ENCODE measurements at places on chromosomes 6 and 20.

- no peak for DNase-seq
Observed at GRCh38 chr6:141388666-141389065, 744.1 kb upstream of the GJE1 start.

GRCh38 chr6:149362289-149362688 lies 37.8 kb upstream of the SUMO4 start:
- no peak for DNase-seq

GRCh38 chr6:19891451-19891850 lies 54.3 kb downstream of the ID4 start:
- no peak for DNase-seq

DNA sequence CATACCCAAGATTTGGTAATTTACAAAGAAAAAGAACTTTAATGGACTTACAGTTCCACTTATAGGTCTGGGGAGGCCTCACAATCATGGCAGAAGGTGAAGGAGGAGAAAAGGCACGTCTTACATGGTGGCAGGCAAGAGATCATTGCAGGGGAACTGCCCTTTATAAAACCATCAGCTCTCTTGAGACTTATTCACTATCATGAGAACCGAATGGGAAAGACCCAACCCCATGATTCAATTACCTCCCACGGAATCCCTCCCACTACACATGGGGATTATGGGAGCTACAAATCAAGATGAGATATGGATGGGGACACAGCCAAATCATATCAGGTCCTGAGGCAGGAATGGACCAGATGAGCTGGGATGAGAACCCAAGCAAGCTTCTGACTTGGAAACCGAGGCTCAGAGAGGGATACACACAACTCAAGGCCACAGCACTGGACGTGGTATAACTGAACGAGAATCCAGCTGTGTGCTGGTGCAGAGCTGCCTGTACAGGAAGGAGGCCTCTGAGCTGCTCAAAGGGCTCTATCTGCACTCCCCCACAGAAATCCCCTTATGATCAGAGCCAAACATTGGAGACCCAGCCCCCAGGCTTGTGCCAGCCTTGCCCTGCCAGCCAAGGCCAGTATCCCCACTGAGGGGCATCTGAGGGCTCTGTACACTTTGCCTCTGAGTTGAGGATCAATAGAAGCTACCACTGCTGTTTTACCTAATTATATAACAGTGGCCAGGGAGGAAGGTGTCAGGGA lies 137.8 kb downstream of the CEBPB start:
- DNase-seq = no peak

DNA sequence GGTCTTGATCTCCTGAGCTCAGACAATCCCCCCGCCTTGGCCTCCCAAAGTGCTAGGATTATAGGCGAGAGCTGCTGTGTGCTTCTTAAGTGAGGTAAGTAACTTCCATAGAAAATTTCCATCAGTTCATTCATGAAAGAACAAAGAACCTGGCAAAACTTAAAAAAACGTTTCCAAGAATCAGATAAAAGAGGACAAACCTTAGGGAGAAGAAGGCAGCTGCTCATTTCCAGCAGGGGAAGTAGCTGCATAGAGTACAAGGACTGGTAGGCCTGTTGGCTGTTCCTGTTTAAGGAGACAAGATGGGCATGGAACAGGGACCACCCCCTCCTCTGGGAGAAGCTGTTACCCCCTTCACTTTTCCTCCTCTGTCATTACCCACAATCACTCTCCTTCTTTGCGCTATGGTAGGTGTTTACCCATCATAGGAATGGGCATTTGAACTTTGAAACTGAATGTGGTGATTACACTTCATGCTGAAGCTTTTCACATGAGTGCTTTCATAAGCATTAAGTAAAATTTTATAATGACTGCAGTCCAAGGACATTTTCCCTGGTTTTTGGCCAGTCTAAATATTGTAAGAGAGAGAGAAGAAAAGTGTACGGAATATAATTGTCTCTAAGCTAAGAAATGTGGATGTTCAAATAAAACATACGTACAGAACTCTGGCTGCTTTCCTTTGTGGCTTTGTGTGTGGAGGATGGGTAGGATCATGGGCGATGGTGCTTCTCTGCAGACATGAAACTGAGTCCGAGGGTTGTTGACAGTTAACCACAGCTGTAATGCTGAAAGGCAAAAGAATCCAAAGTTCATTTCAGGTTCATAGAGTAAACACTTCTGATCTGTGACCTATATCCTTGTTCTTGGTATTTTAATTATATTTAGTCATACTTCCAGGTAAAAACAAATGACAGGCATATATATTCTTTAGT lies 56.4 kb downstream of the CCN2 start:
- no peak for DNase-seq

DNA sequence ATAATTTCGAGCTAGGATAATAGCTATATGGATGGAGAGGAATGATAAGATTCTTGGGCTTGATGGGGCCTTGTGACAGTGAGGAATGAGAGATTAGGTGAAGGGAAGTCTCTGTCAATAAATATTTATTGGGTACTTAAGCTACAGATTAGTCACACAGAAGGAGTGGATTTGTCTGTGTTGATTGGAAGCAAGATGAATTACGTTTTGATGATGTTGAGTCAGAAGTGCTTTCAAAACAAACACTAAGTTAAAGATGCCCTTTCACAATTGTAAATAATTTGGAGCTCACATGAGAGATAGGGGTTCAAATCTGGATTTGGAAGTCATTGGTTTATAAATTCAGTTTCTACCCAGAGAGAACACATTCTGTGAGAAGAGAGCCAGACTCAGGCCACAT lies 834.2 kb downstream of the KIF16B start:
- no peak for DNase-seq

DNA sequence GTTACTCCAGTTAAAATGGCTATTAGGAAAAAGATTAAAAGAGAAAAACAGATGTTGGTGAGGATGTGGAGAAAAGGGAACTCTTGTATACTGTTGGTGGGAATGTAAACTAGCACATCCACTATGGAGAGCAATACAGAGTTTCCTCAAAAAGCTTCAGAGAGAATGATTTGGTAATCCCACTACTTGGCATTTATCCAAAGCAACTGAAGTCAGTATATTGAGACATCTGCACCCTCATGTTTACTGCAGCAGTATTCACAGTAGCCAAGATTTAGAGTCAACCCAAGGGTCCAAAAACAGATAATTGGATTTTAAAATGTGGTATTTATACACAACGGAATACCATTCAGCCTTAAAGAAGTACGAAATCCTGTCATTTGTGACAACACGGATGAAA lies 469.5 kb downstream of the QKI start:
- DNase-seq = no peak

DNA sequence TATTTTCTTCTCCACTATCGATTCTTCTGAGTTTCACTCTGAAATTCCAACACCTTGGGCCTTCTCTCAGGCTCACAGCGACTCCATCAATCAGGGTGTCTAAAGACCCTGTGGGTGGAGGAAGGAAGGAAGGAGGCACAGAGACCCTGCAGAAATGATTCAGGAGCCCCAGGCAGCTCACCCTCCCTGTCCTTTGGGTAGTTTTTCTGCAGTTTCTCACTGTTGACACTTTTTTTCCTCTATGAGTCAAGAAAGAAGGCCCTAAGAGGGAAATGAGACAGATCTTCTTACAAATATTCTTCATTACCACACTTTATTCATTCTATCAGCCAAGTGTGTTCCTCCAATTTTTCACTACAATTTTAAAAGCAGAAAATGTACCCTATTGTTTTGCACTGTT lies 34.2 kb upstream of the TBXT start:
- DNase-seq = no peak

DNA sequence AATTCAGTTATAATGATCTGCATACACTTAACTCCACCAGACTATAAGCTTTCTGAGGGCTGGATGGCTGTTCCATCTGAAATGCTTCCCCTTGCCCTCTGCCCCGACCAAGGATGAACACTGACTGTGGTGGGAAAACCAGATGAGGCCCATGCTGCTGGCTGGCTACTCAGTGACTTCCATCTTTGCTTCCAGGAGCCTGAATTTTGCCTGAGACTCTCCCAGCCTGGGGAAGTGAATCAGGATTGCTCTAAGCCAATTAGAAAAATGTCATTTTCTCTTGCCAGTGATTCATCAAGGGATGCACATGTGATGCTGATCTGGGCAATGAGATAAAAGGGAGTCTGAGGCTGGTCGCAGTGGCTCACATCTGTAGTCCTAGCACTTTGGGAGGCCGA lies 1.7 kb upstream of the TOMM34 start:
- DNase-seq = no peak

GRCh38 chr6:162602759-162603158 lies 124.8 kb downstream of the PRKN start:
- no peak for DNase-seq

DNA sequence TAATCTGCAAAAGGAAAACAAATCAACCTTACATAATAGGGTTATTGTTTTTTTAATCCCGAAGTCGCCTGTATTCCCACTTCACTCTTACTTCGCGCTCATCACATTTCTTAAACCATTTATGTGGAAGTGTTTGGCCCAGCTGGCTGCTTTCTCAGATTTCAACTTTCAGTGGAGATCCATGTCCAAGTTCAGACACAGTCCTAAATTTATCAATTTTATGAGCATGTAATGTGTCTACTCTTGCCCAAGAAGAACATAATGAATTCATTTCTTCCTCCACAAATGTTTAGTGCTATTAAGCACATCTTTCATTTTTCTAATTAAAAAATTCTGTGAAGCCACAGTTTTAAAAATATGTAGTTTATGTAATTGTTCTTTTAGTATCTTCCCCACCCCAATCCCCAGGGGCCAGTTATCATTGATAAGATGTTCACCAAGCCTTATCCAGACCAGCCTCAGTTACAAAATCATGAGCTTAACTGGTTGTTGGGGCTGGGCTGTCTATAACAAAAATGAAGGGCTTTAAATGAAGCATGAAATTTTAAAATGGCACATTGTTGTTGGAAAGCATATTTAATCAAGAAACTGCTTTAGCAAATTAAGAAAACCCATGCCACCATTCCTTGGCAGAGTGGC lies 151.7 kb downstream of the UST start:
- DNase-seq = no peak

- DNase-seq = no peak
Observed at GRCh38 chr6:20229881-20230280, 17.6 kb upstream of the MBOAT1 start.

GRCh38 chr6:167763056-167763944 lies 63.4 kb upstream of the AFDN start:
- no peak for DNase-seq

DNA sequence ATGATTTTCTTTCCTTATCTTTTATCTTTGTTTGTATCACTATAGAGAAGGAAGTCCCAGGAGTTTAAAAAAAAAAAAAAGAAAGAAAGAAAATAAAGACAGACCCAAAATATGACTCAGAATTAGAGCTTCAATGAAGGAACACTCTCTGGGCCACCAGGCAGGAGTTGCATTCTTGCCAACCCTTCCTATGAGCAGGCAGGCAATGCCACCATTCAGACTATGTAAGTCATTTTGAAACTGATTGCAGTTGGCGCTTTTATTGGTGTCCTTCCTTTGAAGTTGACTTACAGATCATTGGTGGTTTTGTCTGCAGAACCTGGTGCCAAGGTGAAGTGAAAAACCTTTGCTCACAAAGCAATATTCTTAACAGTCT lies 50.3 kb downstream of the MYB start:
- DNase-seq = peak; percentile 59

DNA sequence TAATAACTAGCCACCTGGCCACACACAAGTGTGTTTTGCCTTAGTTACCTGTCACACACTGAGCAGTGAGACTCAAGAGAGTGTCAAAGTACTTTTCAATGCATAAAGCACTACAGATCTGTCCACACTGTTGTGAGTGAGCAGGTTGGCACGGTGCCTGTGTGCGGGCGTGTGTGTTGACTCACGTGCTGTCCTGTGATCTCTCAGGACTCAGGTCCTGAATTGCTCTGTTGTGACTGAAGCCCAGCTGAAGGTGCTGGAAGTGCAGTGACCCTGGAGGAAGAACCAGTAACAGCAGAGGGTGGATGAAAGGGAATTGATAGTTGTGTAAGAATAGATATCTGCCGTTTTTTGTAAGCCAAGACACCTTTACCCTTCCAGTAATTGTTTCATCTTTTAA lies 18.3 kb downstream of the SLC16A10 start:
- DNase-seq = no peak

- no peak for DNase-seq
Observed at GRCh38 chr6:132728616-132729015, 14.8 kb upstream of the VNN1 start.

DNA sequence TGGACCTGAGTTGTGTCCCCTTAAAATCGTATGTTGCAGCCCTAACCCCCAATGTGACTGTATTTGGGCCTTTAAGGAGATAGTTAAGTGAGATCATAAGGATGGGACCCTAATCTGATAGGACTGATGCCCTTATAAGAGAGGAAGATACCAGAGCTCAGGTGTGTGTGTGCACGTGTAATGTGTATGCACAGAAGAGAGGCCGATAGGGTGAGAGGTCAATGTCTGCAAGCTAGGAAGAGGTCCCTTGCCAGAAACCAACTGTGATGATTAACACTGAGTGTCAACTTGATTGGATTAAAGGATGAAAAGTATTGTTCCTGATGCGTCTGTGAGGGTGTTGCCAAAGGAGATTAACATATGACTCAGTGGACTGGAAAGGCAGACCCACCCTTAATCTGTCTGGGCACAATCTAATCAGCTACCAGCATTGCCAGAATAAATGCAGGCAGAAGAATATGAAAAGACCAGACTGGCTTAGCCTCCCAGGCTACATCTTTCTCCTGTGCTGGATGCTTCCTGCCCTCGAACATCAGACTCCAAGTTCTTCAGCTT lies 299.8 kb downstream of the LRFN2 start:
- no peak for DNase-seq

DNA sequence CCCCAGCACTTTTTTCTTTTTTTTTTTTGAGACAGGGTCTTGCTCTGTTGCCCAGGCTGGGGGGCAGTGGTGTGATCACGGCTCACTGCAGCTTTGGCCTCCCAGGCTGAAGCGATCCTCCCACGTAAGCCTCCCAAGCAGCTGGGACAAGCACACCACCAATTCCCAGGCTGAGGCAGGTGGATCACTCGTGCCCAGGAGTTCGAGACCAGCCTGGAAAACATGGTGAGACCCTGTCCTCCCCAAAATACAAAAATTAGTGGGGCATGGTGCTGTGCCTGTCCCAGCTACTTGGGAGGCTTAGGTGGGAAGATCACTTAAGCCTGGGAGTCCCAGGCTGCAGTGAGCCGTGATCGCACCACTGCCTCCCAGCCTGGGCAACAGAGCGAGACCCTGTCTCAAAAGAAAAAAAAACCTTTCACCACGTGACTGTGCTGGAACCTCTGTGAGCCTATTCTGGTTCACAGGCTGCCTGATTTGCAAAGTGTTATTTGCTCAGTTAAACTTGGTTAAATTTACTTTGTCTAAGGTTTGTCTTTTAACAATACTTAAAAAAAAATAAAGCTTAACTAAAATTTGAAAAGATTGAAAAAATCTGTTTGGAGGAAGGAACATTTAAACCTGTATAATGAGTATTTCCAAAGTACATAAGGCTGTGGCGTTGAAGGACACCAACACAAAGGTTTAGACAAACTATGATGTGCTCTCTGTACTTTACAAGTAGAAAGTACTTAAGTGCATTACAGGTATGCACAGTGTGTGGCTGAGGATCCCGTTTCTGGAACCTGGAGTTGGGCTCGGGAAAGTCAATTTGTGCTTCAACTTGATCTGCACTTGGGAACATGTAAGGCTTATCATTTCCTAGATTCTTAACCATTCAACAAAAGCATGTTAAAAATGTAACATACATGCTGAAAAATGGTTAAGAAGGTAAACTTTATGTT lies 55.0 kb downstream of the PPP1R3G start:
- no peak for DNase-seq

- DNase-seq = no peak
Observed at GRCh38 chr6:28001351-28001750, 44.3 kb downstream of the OR2B6 start.
